Stimulated activated CD8-positive, alpha-beta memory T cell treated with anti-CD3 and anti-CD28 coated beads, Interleukin-7, amount 100 ng/mL, for 1 hour (primary cell): ENCODE measurements at places on chromosomes 5 and 9.

DNA sequence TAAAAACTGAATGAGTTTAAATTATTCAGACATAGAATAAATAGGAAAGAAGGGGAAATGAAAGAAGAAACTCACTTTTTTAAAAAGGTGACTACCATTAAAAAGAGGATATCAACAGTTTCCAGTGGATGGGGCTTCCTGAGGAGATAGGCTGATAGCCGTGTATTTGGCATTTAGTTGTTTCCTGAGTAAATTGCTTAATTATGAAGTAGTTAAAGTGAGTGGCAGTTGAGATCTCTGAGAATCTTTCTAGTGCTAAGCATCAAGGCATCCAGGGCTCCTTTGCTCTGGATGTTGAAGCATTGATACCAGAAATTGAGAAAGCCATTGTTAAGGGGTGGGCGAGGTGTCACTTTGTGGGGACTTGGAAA lies 2.7 kb downstream of the TNFAIP8 start:
- DNase-seq: no peak

- DNase-seq: no peak
These were observed 91.8 kb downstream of the NDFIP1 start for GRCh38 chr5:142200387-142200786.

DNA sequence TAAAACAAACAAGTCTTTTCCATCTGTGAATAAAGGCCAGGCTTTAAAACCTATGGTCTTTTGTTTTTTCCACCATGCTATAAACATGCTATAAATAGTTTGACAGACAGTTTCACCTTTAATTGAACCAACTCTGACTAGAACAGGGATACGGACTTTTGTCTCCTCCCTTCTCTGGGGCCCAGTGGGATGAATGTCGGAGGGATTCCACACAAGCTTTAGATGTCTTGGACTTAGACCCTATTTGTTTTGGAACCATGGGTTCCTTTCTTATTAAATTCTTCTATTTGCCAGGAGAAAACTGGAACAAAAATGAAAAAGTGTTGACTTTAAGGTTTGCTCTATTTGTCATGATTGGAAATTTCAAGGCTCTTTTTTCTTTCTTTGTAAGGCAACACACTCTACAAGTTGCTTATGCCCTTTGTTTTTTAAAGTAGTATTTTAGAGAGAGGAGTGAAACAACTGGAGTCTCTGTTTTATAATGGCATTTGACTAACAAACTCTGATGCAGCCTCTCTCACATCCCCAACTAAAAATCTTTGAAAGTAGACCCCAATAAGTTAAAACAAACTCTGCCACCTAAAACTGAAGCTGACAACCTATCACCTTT lies 145.3 kb downstream of the MLLT3 start:
- DNase-seq: no peak

DNA sequence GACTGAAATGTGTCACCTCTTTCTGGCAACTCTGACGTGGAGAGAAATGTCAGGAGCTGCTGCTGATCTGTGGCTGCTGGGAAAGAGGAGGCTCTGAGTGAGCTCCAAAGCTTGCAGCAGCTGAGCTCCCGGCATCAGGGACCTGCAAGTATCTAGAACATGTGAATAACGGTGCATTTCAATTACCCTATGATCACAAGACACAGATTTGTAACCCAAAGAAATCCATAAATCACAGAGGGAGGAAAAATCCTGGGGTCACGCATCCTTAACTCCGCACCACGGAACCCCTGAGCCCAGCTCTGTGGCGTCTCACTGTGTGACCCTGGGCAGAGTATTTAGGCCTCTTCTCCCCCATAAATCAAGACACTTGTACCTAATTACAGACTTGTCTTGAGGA lies 139.8 kb downstream of the IRX2 start:
- DNase-seq: no peak

- no peak for DNase-seq
These were observed 82.7 kb downstream of the DOCK8 start for GRCh38 chr9:297104-297972.

GRCh38 chr9:96327694-96328352 lies 25.8 kb upstream of the HSD17B3 start:
- no peak for DNase-seq

DNA sequence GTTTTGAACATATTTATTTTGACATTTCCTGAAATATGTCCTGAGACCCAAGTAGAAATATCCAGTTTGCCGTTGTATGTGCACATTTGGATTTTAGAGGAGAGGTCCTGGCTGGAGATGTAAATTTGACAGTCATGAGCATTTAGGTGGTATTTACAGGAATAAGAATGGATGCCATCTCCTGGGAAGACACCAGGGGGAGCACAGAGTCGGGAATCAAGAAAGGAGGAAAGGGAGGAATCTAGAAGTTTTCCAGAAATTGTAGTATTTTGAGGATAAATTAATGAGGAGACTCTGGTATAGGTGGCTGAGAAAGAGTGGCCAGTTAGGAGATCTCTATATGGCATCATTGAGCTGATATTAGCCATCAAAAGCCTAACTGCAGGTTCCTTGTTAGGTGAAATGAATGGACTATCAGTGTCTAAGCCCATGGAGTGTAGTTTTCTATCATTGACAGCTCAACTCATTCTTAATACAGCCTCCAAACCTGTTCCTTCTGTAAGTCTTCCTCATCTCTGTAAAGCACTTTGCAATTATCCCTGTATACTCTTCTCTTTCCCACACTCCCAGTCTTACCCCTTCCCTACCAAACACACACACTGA lies 7.2 kb downstream of the GAPT start:
- DNase-seq: no peak

DNA sequence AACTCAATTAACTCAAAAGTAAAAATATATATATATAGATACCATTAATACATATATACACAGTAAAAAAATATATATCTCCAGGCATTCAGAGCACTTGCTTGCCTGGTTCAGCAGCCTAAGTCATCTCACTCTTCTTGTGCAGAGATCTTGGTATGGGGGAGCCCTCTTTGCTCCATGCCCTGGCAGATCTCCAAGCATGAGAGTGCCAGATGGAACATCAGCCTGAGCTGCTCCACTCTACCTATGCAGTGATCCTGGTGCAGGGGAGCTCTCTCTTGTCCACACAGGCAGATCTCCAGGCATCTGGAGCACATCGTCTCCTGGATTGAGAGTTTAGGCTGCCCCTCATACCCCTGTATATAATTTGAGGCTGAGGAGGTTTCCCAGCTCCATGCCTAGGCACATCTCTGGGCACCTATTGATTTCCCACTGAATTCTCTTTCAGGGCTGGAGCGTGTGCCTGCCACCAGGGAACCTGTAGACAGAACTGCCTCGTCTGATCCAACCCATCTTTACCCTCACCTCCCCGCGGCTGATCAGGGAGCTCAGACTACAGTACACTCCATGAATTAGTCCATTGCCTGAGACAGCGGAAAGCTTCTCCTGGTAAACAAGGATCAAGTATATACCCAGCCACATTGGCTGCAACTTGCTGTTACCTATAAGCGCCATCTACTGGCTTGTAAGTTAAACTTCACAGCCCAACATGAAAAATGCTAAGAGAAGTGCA lies 342.4 kb upstream of the GRIA1 start:
- DNase-seq: no peak

- no peak for DNase-seq
These were observed 165.9 kb upstream of the OTULINL start for GRCh38 chr5:14415698-14416074.

- DNase-seq: no peak
These were observed 17.3 kb downstream of the TTC33 start for GRCh38 chr5:40738502-40738901.

DNA sequence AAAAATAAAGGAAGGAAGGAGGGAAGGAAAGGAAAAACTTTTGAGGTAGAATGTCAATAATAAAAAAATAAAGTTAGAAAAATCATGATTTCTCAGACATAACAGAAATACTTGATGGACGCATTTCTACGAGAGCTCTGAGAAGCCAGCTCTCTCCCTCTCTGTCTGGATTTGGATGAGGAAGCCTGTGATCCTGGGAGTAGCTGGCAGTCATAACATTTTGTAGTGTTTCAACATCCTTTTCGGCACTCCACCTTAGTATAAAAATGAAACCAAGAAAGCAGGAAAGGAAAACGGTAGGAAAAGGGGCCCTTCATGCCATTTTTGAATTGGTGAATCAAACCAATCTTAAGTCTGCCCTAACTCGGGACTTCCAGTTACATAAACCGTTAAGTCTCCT lies 321.3 kb downstream of the EPB41L4A start:
- DNase-seq: no peak

DNA sequence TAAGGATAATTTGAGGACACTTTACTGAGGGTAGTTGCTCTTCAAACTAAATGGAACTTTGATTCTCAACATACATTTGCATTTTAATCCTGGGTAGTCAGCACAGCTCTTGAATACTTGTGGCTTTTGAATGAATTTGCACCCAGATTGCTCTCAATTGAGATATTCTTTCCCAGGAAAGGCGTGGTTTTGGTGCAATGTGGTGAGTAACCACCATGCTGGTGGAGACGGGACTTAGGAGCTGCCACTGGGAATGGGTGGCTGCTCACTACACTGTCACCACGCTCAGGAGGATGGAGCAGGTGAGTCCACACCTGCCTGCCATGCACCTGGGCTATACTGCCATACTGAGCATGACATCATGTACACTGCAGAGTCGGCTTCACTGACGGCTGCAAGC lies 99.2 kb downstream of the IRX1 start:
- DNase-seq: no peak

- DNase-seq: no peak
These were observed 596 bp upstream of the ADAMTS6 start for GRCh38 chr5:65482296-65482735.

- DNase-seq: no peak
These were observed 269.7 kb downstream of the ISL1 start for GRCh38 chr5:51652980-51653379.

DNA sequence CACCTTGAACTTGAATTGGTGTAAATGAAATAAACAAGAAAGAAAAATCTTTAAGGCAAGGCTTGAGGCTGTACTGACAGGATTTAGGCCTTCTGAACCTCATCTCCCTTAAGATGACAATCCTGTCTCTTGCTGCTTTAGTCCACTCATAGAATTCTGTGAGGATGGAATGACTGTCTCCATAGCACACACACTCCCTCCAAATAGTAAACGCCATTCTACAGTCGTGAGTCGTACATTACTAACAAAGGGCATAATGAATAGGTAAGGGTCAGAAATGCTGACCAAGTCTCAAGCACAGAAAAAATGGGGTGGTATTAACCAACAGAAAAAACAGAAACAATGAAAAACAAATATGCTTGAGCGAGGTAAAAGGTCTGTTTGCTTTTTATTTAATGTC lies 71.8 kb upstream of the SIMC1 start:
- DNase-seq: no peak
